ENCODE measurements at places on chromosomes 3 and 15. TPM values are rescaled to one million over a fixed set of nuclear protein-coding genes. Genes with fewer than 3 reads are reported as not detected.

- peak; percentile 47 for DNase-seq
These were observed 317.3 kb downstream of the FGF12 start for GRCh38 chr3:192409838-192410683.

DNA sequence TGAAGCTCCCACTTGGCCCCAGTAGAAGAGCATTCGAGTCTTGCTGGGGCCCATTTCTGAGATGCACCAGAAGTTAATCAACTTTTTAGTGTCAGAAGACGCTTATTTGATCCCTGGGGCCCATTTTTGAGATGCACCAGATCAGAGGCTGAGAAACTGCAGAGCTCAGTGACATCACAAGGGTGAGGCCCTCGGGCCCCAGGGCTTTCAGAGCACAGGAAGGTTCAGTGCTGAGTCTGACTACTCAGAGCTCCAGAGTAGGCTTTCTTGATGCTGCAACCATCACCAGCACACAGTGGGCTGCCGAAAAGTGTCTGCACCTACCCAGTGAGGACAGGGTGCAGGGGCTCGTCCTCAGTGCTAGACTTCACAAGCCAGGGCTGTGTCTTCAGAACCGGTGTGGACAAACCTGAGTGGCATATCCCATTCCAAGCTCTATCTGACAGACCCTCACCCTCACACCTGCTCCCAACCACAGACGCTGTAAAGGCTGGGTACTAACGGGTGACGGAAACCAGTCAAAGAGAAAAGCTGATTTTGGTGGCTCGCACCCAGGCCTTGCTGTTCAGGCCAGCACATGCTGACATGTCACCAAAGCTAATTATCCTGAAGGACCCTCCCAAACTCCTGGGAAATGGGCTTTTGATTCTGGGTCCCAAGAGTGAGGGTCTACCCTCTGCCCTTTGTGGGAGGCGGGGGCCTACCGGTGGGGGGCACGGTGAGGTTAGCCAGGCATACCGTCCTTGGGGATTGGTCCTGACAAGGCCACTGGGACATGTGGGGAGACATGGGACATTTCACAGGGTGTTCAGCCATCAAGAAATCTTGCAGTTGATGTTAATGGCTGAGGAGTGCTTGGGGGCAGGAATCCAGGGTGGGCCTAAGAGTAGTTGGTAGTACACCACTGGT is 83.0 kb downstream of the PDCD6IP start:
- DNase-seq, result no peak

GRCh38 chr3:171528102-171528501 is 67.9 kb upstream of the TNIK start:
- DNase-seq, result no peak

- DNase-seq, result peak; percentile 23
These were observed 169.7 kb upstream of the TMCO5A start for GRCh38 chr15:37764733-37765191.

GRCh38 chr3:125211523-125212090 is 941 bp downstream of the SLC12A8 start:
- DNase-seq, result no peak

GRCh38 chr3:46922426-46922825 is 44.9 kb downstream of the PTH1R start:
- no peak for DNase-seq

GRCh38 chr3:46846624-46847542 is 16.4 kb downstream of the MYL3 start:
- no peak for DNase-seq

DNA sequence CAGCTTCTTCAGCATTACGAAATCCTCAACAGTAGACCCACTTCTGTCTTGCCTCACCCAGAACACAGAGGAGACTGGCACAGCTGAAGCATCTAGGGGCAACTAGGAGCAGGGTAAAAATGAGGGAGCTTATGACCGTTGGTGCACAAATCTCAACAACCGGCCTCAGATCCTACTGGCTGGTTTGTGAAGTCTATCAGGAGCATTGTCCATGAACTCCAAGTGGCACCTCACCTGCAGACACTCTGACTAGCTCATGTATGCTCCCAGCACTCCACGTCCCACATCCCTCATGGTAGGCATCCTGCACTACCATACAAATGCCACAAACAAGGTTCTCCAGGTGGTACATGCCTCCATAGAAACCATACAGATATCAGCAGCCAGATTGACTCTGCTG is 163.1 kb downstream of the TLE3 start:
- no peak for DNase-seq

- no peak for DNase-seq
These were observed 47.2 kb upstream of the CNTN3 start for GRCh38 chr3:74661672-74662071.

DNA sequence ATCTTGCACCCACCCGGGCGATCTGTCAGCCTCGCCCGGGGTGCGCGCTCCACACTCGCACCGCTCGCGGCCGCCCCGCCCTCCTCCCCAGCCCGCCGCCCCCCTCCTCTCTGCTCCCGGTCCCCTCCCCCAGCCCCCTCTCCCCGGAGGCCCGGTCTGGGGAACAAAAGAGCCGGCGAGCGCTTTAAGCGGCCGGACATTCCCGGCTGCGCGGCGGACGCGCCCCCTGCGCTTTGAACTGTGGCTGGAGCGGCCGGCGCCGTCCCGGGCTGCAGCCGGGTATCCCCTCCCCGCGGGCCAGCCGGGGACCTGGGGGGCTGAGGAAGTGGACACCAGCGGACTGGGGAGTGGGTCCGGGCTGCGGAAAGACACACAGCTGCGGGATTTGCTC is at the start of gene IGDCC3:
IGDCC3 (minus strand) TSS at position 27 of the 391 bp plus-strand sequence. CDS start 214 bp downstream, outside the sequence.
- peak; percentile 24 for DNase-seq

DNA sequence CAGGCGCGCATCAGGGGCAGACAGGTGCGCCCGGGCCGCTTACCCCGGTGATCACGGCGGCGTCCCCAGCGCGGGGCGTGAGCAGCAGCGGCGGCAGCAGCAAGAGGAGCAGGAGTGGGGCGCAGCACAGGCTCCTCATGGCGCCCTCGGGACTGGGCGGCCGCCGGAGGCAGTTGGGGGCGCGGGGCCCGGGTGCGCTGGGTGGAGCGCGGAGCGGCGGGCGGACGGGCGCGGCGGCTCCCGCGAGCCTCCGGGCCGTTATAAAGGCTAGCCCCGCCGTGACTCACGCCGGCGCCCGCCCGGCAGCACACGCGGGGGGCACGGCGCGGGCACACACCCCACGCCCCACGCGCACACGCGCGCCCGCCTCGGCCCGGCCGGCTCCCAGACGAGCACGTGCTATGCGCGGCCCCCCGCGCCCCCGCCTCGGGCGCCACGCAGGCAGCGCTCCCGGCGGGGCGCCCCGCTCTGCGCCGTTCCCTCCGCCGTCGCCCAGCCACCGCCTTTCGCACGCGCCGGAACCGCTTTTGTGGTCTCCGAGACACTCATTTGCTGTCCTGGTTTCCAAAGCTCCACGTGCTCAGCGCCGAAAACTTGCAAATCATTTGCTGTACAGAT is at the start of gene PROK2:
PROK2 (minus strand) TSS at position 235 of the 618 bp plus-strand sequence; CDS start at position 139, 96 bp downstream.
- DNase-seq, result peak; percentile 32

GRCh38 chr15:56538901-56539545 is 74.1 kb upstream of the MNS1 start:
- DNase-seq, result no peak

- DNase-seq, result no peak
These were observed 277.6 kb downstream of the FEZF2 start for GRCh38 chr3:62095756-62096155.

- no peak for DNase-seq
These were observed 45.4 kb downstream of the ARHGAP11B start for GRCh38 chr15:30671309-30671708.

- DNase-seq, result peak; percentile 3
These were observed 64.2 kb downstream of the SCAPER start for GRCh38 chr15:76840830-76841460.

DNA sequence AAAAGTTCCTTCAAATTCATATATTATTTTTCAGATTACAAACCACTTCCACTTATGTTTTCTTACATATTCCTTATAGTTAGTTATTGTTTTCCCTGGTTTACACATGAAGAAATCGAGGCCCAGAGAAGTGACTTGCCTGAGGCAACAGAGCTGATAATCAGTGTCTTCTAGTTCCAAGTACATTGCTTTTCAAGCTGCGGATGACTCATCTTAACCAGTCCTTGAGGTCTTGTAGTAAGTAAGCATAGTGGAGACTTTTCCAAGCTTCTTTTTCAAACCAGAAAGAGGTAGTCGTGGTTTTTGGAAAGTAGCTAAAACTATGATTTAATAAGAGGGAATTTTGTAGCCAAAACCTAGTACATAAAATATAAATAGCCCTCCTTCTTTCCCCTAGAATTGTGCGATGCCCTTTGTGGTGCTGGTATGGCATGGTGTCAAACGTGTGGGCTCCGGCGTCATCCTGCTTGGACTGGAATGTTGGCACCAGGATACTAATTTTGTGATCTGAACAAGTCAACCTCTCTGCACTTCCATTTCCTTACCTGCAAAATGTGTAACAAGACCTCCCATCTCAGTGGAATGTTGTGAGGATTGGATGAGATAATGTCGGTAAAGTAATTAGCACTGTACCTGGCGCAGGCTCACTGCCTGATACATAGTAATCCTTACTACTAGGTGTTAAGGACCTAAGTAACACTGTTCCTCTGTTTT is 19.0 kb upstream of the DLG1 start:
- no peak for DNase-seq

DNA sequence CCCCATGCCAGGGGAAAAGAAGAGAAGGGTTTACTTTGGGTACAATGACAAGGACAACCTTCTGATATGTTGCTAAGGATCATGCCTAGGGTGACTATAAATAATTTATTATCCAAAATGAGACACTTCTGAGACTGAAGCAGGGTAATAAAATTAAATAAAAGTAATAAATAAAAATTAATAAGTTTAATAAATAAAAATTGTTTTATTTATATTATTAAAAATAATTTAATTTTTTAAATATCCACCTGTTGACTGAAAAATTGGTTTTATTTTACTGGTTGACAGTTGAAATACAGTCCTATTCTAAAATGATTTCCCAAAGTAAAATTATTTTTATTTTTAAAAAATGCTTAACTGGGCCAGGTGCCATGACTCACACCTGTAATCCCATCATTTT is 102.0 kb downstream of the FHIT start:
- no peak for DNase-seq

- no peak for DNase-seq
These were observed 103.7 kb upstream of the TGFBR2 start for GRCh38 chr3:30502742-30503073.

DNA sequence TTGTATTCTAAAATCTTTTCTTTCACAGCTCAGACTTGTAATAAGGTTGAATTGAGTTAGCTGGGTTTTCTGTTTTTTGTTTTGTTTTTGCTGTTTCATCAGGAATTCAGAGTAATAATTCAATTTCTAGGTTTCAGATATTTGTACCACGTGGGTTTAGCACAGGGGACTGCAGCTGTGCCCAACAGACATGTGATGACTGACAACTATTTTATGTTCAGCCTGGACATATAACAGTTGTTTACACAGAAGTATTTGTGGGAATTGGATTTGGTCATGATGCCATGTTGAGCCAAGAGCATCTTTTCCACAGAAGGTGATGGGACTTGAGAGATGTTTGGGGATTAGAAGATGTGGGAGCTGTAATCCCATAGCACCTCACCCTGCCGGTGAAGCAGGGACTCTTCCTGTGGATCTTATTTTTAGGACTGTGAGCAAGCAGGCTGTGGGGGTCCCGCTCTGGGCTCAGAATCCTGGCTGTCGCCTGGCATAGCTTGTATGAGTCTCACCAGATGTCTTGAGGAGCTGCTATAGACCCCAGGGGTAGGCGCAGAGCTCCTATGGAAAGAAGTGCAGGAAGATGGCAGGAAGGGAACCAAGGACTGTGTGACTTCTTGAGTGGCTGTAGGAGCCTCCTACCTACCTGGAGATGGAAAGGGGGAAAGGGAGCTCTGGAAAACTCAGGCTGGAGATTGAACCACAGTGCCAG is 23.7 kb downstream of the PXYLP1 start:
- no peak for DNase-seq

DNA sequence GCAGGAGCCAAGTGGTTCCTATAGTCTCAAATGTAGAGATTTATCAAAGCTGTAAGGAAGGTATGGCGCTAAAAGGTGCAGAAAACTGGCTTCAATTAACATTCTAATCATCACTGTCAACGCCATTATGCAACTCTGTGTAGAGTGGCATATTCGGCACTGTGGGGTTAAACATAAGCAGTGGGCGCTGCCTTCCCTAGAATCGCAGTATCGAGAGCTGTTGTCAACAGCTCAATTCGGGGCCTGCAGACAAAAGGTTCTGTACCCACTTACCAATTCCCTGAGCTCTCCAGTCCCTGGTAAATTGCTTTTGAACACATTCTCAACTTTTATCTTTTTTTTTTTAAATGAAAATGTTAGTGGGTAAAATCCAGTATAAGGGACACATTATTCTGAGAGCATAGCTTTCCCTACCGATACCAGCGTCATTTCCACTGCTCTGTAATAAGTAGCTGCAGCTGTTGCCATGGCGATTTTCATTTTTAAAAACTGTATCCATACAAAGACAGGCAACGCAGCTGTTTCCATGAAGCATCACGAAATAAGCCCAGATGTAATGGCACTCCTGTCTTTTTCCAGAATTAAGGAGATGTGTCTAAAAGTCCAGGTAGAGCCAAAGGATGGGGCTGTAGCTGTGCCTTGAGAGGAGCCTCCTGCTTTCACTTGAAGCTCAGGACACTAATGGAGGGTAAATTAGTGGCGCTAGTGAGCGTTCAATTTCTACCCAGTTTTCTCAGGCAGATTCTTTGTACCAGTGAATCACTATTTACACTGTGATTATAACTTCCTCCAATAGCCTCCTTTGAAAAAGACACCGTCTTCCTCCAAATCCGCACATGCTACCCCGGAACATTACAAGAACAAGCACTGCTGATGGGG is 250.3 kb downstream of the SLC9A9 start:
- peak; percentile 50 for DNase-seq

- DNase-seq, result no peak
These were observed 26.1 kb downstream of the STARD5 start for GRCh38 chr15:81297603-81298575.

- DNase-seq, result no peak
These were observed 9.2 kb downstream of the CP start for GRCh38 chr3:149212386-149212785.

DNA sequence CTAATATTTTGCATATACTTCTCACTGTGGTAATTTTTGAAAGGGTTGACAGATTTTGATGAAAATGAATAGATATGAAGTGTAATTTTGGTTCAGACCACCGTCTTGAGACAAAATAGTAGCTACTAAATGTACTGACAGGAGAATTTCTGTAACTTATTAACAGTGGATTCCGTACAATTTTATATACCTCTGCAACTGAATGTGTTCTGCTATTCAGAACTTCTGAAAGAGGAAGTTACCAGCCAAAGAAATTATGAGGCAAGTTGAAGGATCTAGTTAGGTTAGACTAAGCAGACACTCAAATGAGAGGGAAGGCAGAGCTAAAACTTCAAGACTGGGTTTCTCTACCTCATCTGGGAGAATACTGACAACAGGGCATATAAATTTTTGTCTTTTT is 29.4 kb downstream of the GAP43 start:
- no peak for DNase-seq

The FILIP1L gene
- polyA plus RNA-seq, result 42.3 TPM

The DLG1 gene
- 39.6 TPM for polyA plus RNA-seq

The ROPN1 gene
- not detected for polyA plus RNA-seq

The IMPDH2 gene
- 230 TPM for polyA plus RNA-seq

The NBEAL2 gene
- 15.8 TPM for polyA plus RNA-seq

The P2RY14 gene
- polyA plus RNA-seq, result 1.5 TPM

The ZNF662 gene
- polyA plus RNA-seq, result 15.8 TPM

The CHCHD6 gene
- 6.5 TPM for polyA plus RNA-seq

The TTC21A gene
- polyA plus RNA-seq, result 2.9 TPM

The CEP97 gene
- 12.4 TPM for polyA plus RNA-seq

The SLC28A1 gene
- 0.32 TPM for polyA plus RNA-seq

The C2CD4A gene
- polyA plus RNA-seq, result not detected
